H54 (cell line): ENCODE measurements at places on chromosomes 12 and 14.

- DNase-seq: no peak
Observed at GRCh38 chr12:113647048-113647447, 175.4 kb upstream of the LHX5 start.

- no peak for DNase-seq
Observed at GRCh38 chr14:60803871-60804270, 69.3 kb downstream of the MNAT1 start.

GRCh38 chr14:95332641-95333040, 12.9 kb upstream of the CLMN start:
- DNase-seq: no peak

GRCh38 chr12:96986883-96987523, 79.9 kb downstream of the NEDD1 start:
- peak; percentile 11 for DNase-seq

DNA sequence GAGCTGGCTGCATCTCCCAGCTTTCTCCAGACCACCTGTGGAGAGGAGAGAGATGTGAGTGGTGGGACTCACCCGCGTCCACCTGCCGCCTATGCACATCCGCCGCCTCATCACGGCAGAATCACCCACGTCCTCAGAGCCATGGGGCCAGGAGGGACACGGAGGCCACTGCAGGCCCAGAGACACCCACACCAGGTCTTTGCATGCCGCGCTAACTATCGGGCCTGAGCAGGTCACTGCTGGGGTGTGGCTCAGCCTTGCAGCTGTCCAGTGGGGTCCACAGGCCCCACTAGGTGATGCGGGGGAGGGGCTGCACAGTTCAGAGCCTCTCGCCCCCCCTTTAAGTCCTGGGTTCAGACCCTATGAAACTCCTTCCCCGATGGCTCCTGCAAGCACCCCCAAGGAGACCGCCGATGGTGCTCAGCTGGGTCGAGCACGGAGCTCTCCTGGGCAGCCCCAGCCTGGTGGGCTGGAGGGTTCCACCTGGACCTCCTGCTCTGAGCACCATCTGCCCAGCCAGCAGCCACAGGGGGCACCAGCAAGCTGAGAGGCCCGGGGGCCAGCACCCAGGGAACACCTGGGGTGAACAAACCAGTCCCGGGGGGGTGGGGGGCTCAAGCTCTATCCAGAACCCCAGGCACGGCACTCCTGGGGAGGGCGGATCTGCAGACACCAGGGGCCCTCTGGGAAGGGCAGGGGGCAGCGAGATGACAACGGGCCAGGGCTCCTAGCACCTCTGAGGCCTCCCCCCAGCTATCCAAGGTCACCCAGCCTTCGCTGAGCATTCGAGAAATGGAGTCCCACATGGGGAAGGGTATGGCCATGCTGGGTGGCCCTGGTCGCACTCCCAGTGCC, 34.3 kb downstream of the CCNK start:
- no peak for DNase-seq

DNA sequence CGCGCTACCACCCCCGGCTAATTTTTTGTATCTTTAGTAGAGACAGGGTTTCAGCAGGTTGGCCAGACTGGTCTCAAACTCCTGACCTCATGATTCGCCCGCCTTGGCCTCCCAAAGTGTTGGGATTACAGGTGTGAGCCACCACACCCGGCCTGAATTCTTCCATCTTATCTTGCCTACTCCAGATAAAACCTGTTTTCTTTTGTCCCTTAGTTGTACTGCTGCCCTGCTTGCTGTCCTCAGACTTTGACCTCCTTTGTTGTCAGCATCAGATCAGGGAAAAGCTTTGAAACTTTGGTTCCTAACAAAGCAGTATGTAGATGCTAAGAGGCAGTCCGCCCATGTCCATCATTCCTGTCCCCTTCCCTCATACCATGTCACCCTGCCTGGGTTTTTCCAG, 15.9 kb downstream of the COPZ1 start:
- no peak for DNase-seq

- DNase-seq: no peak
Observed at GRCh38 chr12:20205854-20206253, 162.5 kb upstream of the PDE3A start.

GRCh38 chr14:30550335-30550734, 8.6 kb upstream of the G2E3 start:
- DNase-seq: no peak

GRCh38 chr12:24945039-24945438, 3.9 kb downstream of the BCAT1 start:
- DNase-seq: no peak

DNA sequence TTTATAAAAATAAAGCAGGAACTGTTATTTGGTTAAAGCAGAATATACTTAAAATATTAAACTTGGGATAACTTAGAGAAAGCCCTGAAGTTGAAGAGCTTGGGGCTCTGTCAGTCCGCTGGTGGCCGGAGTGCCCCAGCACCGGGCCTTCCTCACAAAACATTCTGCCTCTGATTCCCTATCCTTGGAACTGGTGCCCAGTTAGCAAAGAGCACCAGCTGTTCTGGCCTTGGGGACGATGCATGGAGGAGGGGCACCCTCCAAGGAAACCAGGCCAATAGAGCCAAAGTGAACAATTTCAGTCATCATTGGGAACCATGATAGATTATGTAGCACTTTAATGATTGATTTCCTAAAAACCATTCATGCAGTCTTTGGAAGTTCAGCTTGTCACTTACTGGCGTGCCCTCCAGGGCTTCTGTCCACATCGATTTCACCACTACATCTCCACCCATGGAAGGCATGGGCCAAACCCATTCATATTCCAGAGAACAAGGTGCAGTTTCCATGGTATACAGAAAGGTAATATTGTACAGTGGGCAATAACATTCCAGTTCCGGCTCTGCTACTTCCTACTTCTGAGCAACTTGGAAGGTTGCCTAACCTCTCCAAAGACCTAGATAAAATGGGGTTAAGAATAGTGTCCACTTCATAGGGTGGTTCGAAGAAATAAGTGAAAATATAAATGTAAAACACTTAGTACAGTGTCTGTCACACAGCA, 145.9 kb downstream of the ETV6 start:
- no peak for DNase-seq
